Brain (organoid and tissue), 16 donors: ENCODE measurements at places on chromosomes 6 and 20.

DNA sequence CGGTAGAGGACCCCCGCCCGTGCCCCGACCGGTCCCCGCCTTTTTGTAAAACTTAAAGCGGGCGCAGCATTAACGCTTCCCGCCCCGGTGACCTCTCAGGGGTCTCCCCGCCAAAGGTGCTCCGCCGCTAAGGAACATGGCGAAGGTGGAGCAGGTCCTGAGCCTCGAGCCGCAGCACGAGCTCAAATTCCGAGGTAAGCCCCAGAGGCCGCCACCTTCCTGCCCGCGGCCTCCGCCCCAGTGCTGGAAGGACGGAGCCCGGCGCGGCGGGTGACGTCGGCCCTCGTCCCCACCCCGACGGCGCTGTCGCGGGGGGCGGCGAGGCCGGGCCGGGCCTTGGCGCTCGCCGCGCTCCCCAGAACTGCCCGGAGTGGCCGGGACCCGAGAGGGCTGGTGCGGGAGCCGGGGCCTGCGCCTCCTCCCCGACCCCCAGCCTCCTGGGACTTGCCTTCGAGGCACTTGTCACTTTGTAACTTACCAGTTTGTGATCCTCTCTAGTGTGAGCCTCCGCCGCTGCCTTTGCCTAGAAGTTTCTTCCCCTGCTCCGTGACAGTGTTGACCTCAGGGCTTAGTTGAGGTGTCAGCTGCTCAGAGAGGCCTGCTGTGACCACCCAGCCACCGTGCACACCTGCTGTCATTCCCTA, 417 bp downstream of the VAPB start:
- no peak for DNase-seq

GRCh38 chr6:67133973-67134372, 1426.9 kb upstream of the EYS start:
- no peak for DNase-seq

GRCh38 chr6:123635567-123635966, 1.2 kb downstream of the TRDN start:
- no peak for DNase-seq

DNA sequence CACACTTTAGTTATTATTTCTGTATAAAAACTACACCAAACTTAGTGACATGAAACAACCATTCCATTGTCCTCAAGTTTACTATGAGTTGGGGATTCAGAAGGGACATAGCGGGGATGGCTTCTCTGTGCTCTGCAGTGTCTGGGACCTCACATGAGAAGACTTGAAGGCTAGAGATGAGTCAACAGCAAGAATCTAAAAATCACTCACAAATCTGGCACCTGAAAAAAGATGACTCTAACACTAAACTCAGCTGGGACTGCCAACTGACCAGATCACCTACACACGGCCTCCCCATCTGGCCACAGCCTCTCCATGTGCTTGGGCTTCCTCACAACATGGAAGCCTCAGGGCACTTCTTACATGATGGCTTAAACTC, 63.0 kb upstream of the EYA2 start:
- DNase-seq: no peak

DNA sequence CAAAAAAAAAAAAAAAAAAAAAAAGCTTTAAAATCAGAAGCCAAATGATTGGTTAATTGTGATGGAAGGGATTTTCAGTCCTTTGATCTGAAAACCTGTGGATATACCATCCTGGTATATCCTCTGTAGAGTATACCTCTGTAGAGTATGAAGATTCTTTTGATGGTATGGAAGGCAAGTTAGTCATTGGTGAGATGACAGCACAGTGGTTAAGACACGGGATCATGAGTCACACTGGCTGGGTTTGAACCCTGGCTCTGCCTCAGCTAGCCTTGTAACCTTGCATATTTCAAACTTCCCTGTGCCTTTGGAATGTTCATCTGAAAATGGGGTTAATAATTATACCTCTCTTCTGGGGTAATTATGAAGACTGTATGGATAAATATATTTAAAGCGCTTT, 179.3 kb downstream of the CARMIL1 start:
- DNase-seq: no peak

DNA sequence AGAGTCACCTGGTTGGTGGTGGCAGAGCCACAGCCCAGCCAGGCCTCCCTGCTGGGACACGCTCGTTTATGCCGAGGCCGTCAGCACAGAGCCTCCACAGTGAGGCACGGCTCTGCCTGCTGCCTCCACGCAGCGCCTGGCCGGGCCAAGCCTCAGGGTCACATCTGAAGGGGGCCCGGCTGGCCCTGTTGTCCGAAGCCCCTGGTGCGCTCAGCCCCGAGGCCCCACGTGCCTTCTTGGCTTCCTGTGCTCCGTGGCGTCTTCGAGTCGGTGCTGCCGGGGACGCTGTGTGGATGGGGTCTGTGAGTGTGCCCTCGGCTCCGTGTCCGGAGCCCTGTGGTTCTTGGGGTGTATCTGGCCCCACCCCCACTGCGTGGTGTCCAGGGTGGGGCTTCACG, 10.4 kb upstream of the TNFRSF6B start:
- no peak for DNase-seq

DNA sequence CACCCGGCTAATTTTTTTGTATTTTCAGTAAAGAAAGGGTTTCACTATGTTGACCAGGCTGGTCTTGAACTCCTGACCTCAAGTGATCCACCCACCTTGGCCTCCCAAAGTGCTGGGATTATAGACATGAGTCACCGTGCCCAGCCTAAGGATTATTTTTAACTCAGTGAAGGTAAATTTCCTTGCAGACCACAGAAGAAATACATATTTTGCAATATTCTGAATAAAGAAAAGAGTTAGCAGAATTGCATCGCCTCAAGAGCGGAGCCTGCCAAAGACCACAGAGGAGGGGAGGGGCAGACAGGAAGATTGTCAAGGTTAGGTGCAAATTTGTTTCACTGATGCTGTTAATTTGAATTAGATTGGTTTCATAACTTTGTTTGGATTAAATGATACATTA, 47.4 kb downstream of the SOD2 start:
- DNase-seq: no peak

DNA sequence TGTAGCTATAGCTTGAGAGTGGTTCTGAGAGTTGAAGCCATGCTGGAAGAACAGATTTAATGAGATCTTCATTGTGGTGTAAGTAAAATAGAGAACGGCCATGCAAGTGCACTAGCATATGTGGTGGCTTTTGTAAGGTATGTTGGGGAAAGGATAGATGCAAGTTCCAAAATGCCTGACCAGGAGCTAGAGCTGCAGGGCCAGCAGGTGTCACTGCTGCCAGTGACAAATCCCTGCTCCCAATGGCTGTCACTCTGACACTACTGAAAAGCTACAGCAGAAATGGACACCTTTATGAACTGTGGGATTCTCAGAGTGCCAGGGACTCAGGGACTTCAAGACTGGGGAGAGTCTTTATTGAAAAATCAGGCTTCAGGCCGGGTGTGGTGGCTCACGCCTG, 23.1 kb upstream of the VIP start:
- no peak for DNase-seq

- no peak for DNase-seq
Observed at GRCh38 chr6:90146921-90147649, 149.6 kb downstream of the BACH2 start.

DNA sequence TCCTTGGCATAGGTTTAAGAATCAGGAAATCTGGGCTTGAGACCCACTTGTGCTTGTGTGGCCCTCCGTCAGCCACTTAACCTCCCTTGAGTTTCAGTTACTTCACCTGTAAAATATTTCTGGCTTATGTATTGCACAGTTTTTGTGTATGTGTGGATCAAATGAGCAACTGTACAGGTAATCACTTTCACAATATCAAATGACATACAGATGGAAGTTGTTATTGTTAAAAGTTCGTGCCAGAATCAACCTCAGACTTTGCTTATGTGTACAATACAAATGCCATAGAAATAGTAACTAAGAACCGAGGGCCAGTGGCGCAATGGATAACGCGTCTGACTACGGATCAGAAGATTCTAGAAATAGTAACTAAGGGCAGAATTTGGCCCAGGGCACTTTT, 65.6 kb upstream of the KIF13A start:
- no peak for DNase-seq

DNA sequence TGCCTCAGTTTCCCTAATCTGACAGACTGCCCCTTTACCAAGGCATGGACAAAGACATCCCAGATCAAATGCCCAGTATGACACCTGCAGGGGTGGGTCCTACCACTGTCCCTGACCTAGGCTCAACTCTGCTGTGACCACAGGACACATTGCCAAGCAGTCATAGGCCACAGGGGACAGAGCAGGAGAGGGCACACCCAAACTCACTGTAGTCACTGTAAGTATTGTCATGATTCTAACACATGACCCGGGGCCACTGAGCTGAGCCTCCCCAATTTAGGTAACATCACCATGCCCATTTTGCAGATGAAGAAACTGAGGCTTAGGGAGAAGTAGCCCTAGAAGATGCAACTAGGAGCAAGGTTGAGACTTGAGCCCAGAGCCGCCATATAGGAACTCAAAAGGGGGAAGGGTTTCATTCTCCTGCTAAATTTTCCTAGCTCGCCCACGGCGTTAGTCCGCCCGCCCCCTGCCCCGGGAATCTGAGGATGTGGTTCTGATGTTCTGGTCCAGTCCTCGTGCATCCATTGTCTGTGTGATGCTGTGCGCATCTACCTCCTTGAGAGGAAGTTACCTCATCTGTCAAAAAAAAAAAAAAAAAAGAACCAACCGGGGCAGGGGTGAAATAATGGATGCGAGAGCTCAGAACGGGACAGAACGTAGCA, 44.8 kb downstream of the PMEPA1 start:
- DNase-seq: no peak

- no peak for DNase-seq
Observed at GRCh38 chr20:42963796-42964195, 225.9 kb downstream of the PTPRT start.

DNA sequence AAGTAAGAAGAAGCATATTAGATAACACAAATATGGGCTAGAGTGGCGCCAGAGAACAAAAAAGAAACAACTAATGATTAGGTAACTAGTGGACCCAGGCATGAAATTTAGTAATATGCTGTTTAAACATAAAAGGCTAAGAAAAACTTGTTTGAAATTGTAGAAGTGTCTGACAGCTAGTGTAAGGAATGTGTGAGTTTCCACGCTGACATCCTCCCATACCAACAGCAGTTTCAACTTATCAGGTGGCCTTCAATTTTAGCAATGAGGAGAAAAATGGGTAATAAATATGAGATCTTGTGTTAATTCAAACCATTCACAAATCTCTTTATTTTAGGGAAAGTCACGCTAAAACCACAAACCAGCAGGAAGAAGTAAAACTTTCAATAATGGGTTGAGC, 440.2 kb upstream of the FLRT3 start:
- no peak for DNase-seq

GRCh38 chr6:137676888-137677287, 182.7 kb upstream of the OLIG3 start:
- no peak for DNase-seq

DNA sequence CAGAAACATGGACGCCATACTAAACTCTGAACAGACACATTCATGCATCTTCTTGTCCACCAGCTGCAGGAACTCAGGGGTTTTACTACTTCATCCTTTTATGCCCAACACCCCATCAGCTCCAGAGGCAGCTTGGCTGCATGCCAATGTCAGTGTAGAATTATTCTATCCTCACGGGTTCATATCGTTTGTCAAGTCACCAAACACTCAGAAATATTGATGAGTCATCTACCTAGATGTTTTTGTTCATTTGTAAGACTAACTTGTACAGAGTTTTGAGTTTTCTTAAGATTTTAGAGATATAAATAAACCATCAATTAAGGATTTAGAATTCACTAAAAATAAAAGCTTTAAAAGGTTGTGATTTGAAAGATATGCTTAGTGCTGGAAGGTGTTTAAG, 590.7 kb upstream of the FLRT3 start:
- DNase-seq: no peak

- peak; percentile 89 for DNase-seq
Observed at GRCh38 chr6:157937916-157938315, 43.7 kb upstream of the SYNJ2 start.

DNA sequence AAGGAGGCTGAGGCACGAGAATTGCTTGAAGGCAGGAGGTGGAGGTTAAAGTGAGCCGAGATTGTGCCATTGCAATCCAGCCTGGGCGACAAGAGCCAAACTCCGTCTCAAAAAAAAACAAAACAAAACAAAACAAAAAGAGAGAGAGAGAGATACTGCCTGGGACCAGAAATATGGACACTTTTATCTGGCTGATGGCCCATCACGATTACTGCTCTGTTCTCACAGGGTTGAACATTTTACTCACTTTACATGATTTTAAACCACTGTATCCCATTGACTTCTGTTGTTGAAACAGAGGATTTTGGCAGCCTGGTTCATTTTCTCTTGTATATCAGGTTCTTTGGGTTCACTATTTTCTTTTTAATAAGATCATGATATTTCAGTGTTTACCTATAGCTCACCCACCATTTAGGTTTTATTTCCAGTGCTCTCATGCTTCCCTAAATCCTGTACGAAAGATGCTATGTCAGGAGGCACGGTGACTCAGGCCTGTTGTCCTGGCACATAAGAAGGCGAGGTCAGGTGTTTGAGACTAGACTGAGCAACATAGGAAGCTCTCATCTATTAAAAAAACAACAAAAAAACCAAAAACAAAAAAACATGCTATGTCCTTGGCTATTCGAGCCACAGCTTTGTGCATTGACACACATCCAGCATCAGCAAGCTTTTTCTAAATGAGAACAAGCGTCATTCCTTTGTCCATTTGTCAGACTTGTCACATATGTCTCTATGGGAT, 34.5 kb upstream of the RREB1 start:
- DNase-seq: no peak

DNA sequence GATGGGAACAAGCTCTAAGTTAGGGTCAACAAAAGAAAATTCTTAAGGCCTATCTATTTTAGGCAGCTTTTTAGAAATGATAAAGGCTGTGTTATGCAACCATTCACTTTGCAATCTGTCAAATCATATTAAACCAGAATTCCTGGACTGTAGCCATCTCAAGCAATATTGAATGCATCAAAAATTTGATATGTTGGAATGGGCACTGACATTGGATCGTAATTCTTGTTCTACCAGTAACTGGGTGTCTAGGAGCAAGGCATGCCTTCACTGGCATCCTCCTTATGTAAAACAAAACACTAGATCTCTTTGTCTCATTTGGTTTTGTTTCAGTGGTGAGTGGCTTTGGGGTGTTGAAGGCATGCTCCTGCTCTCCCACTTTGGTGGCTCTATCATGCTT, 145.6 kb downstream of the JARID2 start:
- peak; percentile 71 for DNase-seq

GRCh38 chr20:59192533-59192896, 28.9 kb downstream of the ZNF831 start:
- no peak for DNase-seq

DNA sequence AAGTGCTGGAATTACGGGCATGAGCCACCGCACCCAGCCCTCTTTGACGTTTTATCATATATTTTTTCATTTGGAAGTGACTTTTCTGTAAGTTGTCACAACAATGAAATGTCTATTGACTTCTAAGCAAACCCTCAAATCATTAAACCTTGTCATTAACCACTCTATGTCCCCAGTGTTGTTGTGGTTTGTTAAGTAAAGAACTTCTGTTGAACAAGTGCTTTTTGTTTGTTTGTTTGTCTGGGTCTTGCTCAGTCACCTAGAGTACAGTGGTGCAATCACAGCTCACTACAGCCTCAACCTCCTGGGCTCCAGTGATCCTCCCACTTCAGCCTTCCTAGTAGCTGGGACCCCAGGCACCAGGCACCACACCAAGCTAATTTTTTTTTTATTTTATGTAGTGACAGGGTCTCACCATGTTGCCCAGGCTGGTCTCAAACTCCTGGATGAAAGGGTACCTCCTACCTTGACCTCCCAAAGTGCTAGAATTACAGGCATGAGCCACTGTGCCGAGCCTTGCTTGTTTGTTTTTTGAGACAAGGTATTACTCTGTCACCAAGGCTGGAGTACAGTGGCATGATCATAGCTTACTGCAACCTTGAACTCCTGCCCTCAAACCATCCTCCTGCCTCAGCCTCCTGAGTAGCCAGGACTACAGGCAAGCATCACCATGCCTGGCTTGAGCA, 57.6 kb upstream of the LOC128125822 start:
- DNase-seq: no peak
